ENCODE measurements at places on chromosomes 4 and X.
A peak's percentile ranks its signal among the peaks of the same experiment; 100 is the strongest.

GRCh38 chr4:11424000-11424399 lies 4.7 kb downstream of the HS3ST1 start:
- DNase-seq, result no peak

DNA sequence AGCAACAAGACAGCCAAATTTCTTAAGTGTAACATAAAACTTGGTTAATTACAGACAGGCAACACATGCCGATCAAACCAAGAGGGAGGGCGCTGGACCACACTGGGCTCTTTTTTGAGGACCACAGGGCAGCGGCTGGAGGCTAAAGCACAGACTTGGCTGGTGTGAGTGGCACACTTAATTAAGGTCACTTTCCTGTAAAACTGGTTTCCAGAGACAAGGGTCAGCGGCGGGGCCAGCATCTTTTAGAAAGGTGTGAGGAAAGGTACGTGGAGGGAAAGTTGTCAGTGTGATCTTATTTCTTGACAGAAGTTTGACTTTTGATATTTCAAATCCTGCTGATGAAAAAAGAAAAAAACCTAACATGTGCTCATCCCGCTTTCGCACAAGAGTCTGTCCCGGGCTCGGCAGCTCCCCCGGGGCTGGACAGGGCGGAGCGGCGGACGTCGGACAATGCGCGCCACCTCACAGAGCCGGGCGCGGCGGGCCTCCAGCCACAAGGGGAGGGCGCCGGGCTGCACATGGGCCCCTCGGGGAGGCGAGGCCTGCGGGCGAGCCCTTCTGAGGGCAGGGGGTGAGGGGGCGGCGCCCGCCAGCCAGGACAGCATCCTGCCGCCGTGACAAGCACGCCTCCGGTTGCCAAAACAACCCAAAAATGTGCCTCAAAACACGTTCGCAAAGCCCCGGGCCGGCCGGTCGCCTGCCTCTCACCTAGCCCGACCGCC lies 660 bp upstream of the HSPA4L start:
- DNase-seq, result no peak

DNA sequence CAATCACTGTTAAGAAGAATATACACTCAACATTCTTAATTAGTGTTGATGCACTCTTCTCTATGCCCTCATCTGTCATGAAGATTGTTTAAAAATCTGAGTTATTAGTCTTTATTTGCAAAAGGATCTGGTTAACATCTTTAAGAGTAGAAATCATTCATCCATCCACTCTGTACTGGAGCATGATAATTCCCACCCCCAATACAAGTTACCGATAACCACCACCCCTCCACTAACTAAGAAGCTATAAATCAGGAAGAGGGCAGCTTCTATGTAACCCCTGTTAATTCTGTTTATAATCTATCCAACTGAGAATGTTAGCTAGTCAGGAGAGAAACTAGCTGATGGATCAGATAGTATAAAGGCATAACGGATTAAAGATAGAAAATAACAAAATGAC lies 34.5 kb downstream of the RAB28 start:
- no peak for DNase-seq

- DNase-seq, result no peak
Observed at GRCh38 chr4:64598066-64598465, 188.8 kb upstream of the TECRL start.

DNA sequence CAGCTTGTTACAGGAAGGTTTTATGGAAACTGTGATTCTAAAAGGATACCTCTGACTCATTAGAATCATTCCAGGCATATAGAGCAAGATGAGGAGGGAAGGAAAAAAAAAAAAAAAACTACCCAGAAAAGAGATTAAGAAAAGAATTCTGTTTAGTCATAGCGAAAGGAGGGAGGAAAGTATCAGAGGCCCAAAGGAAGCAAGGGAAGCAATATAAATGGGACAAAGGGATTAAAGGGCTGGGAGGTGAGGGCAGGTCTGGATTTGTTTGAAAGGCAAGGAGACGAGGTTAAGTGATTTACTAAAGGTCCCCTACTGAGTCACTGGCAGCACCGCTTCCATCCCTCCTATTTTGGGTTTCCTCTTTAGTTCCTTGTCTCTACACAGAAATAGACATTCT lies 88.6 kb upstream of the IL1RAPL1 start:
- no peak for DNase-seq

- no peak for DNase-seq
Observed at GRCh38 chr4:73763877-73764276, 23.5 kb downstream of the CXCL8 start.

DNA sequence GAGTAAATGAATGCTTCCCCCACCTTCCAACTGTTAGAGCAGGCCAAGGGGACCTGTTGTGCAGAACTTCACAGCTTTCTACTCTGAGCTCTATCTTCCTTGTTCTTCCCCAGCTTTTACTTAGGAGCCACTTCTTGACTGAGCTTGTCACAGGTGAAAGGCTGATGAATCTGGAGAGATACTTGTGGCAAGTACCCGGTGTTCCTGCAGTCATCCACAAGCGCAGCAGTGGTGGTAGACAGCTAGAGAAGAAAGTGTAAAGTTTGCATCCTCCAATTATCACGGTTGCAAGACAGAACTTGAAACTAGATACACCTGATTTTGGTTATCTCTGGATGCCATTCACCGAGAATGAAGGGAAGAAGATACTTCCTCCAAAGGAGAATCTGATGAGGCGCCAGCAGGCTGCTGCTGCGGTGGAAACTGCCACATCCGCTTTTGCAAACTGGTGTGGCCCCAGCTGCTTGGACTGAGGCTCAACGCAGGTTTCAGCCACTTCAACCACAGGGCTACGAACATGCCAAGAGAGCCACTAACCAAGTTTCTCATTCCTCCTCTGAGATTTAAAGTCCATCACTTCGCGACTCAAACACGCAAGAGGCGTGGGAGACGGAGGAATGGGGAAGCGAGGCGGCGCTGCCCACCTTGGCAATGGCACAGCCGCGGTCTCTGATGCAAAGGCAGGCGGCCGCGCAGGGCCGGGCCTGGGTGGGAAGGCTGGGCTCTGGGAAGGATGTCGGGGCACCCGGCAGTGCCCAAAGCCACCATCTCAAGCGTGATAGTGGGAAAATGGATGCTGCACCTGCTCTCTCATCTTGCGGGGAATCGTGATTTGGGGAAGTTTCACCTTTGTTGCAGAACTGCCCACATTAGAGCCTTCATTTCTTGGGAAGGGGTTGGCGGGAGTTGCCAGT lies 1.3 kb upstream of the FHIP1A start:
- DNase-seq, result no peak

DNA sequence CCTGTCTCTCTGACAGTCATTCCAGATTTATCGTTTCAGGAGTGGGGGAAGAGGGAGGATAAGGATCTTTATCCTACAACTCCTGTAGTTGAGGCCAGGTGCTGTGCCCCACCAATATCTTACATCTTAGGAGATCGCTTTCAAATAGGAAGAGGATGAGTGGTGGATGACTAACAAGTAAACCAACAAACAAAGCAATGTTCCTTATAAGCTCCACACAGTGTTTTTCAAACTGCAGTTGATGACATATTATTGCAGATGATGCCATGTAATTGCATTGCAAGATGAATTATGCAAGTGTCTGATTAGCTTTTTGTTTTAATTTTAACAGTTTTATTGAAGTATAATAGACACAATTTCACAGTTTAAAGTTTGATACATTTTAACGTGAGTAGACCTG lies 35.8 kb upstream of the TMEM164 start:
- DNase-seq, result peak; percentile 12

DNA sequence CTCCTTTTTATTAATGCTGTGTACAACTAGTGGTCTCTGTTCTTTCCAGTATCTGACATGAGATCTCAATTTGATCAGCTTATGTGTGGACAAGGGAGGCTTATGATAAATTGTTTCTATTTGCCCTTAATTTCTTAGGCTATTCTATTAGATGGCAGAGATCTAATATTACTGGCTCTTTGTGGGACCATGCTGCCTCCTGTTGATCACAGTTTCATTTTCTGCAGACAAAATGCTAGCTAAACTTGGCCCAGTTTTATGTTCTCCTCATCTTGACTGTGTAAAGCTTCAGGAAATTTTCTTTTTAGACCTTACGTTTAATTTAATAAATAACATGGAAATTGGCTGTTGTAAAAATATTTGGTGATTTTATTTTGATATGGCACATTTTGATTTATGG lies 627.1 kb upstream of the AADAT start:
- no peak for DNase-seq

- DNase-seq, result no peak
Observed at GRCh38 chr4:156971165-156971675, 379 bp downstream of the PDGFC start.

DNA sequence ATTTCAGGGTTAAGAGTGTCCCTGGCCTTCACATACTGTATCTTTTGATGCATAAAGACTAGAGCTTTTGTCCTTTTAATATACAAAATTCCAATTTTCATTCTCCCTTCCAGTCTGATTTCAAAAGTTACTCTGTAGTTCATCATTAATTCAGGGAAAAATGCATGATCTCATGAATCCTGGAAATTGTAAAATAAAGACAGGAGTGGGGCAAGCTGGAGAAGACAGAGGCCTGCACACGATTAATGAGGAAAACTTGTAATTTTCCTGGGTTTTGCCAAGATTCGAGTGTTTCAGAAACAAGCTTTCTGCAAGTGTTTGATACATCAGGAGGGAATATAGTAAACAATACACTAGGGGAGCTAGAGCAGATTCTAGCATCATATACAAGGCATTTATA lies 947.9 kb downstream of the FAT4 start:
- no peak for DNase-seq

- DNase-seq, result no peak
Observed at GRCh38 chr4:8368061-8368481, 72.5 kb downstream of the ACOX3 start.

GRCh38 chrX:129842510-129843208 lies 1.0 kb downstream of the ZDHHC9 start:
- no peak for DNase-seq

- DNase-seq, result no peak
Observed at GRCh38 chr4:87853108-87853507, 20.3 kb downstream of the MEPE start.

- DNase-seq, result no peak
Observed at GRCh38 chr4:115851918-115852766, 738.7 kb upstream of the NDST4 start.

- no peak for DNase-seq
Observed at GRCh38 chr4:151799417-151800012, 38.7 kb upstream of the GATB start.

GRCh38 chr4:113469023-113469390 lies 292.5 kb downstream of the CAMK2D start:
- no peak for DNase-seq

GRCh38 chr4:178602833-178603232 lies 1160.6 kb upstream of the AGA start:
- no peak for DNase-seq

- DNase-seq, result no peak
Observed at GRCh38 chrX:34218063-34218462, 85.9 kb upstream of the FAM47A start.

GRCh38 chrX:42538405-42538804 lies 239.6 kb downstream of the PPP1R2C start:
- DNase-seq, result no peak

- no peak for DNase-seq
Observed at GRCh38 chrX:140602140-140602539, 97.3 kb upstream of the SOX3 start.

- DNase-seq, result no peak
Observed at GRCh38 chr4:242121-242848, 63.0 kb downstream of the ZNF732 start.

GRCh38 chr4:88952081-88952480 lies 104.9 kb downstream of the FAM13A start:
- DNase-seq, result no peak

DNA sequence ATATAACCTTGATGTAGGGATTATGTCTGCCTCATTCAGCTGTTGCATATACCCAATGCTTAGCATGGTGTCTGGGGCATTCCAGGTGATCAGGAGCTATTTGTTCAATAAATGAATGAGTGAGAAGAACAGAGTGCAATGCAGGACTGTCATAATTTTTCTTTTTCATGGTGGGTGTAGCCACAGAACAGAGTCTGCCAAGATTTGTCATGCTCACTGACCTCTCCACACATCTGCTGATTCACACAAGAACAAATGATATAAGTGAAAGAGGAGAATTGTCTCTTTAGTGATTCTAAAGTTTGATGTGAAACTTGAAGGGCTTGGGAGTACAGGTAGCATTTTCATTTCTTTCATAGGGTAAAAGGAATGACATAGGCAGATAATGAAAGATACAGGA lies 64.4 kb upstream of the TEX13D start:
- no peak for DNase-seq

- DNase-seq, result no peak
Observed at GRCh38 chr4:52606726-52607125, 52.4 kb downstream of the USP46 start.

DNA sequence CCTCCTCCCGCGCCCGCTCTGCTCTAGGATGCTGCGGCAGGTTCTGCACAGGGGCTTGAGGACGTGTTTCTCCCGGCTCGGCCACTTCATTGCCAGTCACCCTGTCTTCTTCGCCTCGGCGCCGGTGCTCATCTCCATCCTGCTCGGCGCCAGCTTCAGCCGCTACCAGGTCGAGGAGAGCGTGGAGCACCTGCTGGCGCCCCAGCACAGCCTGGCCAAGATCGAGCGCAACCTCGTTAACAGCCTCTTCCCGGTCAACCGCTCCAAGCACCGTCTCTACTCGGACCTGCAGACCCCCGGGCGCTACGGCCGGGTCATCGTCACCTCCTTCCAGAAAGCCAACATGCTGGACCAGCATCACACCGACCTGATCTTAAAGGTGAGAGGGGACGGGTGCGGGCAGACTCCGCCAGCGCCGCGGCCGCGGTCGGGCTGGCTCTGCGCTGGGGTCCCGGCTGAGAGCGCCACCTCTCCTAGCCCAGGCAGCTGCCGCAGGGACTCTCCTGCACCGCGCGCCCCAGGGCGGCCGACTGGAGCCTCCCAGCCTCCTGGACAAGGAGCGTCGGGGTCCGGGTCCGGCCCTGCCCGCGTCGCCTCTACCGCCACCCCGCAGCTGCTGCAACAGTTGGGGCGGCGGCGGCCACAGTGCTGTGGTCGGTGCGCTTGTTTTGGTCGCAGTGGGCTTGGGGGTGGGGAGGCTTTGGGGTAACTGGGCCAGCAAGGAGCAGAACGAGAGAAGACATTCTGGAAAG lies at the start of gene PTCHD1:
PTCHD1 (plus strand) TSS at position 2 of the 752 bp plus-strand sequence; CDS start at position 29, 27 bp downstream.
- no peak for DNase-seq

- DNase-seq, result peak; percentile 54
Observed at GRCh38 chr4:147096667-147097604, 151.3 kb upstream of the TTC29 start.

Data from skeletal muscle cell (primary cell).